Cardiac fibroblast (primary cell): ENCODE measurements at places on chromosomes 5 and 9.

- DNase-seq = peak; percentile 84
These were observed 35.0 kb downstream of the IPPK start for GRCh38 chr9:92634712-92635605.

- no peak for DNase-seq
These were observed 26.3 kb upstream of the FST start for GRCh38 chr5:53453898-53454718.

DNA sequence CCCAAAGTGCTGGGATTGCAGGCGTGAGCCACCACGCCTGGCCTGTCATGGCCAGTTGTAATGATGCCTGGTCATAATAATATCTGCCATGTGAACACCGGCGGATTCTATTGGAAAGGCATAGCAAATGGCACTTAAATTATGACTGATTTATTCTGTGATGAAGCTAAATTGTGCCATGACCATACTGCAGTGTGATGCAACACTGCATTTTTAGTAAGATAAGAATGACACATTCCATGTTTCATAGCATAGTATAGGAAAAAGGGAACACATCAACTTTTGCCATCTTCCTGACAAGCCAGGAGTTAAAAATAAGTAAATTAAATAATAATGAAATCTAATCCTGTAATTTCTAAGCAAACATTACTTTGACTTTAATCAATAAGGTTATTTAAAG, 30.4 kb upstream of the BICD2 start:
- DNase-seq = peak; percentile 14

DNA sequence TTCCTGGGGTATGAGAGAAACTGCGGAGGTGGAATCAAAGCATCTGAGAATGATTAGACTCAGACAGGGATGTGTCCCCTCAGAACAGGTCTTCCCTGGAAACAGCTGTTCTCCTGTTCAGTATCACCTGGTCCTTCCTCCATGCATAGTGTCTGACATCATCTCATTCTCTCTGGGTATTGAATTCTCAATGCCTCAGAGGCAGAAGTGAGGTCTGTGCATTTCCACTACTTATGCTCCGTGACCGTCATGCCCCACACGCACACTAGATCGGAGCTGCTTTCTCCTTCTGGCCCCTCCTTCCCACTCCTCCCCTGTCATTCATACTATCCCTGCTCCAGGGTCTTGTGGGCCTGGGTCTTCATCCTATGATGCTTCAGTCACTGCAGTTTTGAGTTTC, 61.4 kb upstream of the DAB2IP start:
- DNase-seq = no peak

DNA sequence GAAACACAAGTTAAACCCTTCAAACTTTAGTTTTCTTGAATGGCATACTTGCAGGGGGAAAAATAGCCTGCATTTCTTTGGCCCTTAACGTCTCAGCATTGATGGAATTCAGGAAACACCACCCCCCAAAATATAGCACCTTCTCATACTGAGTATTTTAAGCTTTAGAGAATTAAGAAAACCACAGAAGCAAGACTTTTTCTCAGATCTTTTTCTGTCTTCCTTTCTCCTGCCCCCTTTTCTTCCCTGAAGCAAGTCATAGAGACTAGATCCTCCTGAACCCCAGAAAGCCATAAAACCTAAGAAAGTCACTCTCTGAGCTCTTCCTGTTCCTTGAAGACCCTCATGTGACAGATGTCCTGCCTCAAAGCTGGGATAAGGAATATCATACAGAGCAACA, 1069.9 kb downstream of the EFNA5 start:
- no peak for DNase-seq

GRCh38 chr5:132802044-132802684, 10.9 kb upstream of the SOWAHA start:
- DNase-seq = no peak

GRCh38 chr9:99509065-99509745, 287.1 kb downstream of the SEC61B start:
- no peak for DNase-seq
